ENCODE measurements at places on chromosomes 1 and 21.

DNA sequence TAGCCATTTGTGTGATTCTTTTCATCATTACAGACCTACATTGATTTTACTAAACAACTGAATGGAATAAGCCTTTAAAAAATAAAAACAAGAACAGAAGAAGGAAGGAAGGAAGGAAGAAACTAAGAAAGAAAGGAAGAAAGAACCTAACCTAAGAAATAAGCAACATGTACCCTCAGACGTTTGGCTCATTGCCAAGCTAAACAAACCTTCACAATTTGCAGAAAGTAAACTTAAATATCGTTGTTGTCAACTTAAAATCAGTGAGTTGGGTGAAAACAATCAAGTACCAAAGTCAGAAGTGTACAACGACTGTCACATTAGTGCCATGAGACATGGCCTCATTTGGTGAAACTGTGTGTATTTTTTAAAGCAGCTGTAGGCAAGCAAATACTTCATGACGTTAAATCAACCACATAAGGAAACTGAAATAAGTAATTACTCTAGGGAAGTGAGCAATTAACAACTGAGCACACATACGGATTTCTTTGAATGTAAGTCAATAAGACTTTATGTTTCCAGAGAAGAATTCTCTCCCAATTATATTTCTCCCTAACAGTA is 313.1 kb upstream of the TMPRSS15 start:
- no peak for DNase-seq

- no peak for DNase-seq
Observed at GRCh38 chr1:230863449-230863848, 4.9 kb downstream of the C1orf198 start.

DNA sequence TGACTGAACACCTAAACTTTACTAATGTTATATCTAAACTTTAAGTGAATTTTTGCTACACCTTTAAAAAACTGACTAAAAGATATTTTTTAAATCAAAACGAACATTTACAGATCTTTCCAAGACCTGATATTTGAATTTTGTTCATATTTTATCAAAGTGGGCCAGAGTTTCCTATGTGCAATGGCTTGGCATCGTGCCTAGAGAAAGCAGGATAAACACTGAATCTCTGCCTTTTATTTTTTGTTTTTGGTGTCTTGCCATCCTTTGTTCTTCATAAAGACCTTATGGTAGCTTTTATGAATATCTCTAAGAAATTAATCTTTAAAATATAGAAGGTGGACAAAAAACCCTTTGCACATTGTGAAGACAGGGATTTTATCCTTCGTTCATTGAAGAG is 25.8 kb upstream of the VPS26C start:
- DNase-seq = no peak

DNA sequence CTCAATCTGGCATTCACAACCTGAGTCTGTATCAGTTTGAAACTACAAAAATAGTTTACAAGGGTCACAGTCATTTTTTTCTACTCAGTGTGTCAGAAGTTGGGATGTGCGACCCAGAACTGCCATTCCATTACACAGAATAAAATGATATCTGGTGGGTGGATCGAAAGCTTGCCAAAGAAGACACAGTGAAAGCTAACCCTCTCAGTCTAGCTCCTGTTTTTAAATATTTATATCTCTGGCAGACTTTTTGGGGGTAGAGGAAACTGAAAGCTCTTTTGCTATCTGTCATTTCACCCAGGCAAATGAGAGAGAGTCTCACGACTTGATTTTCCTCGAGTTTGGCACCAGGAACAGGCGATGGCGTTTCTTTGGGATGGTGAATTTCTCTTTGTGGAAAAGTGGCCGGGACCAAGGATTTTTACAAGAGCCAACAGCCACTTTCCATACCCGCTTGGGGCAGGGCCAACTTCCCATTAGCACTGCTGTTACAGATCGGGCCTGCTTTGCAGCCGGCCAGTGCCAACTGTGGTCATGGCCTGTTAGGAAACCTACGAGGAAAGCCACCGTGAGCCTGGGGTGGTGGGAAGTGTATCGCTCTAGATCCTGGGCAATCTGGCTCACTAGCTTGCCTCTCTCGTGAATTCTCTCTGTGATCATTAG is 185.5 kb upstream of the NFIA start:
- DNase-seq = no peak

DNA sequence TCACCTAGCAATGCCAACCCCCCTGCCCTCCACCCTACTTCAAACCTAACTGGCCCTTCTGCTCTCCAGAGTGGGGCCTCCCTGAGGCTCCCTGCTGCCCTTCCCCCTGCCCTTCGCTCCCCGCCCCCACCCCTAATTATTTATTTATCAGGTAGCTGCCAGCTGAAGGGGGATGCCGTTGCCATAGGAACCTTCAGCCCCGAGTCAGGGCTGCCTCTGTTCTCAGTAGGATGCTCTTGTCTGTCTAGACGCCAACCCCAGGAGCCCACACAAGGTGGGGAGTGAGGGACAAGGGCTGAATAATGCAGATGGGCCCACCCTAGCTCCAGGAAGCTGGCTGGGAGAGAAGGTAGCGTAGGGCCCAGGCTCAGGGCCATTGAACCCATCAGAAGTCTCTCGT is 41.1 kb downstream of the NKAIN1 start:
- DNase-seq = no peak

GRCh38 chr1:6962478-6962995 is 177.3 kb downstream of the CAMTA1 start:
- DNase-seq = no peak

- DNase-seq = no peak
Observed at GRCh38 chr1:115220340-115221270, 117.4 kb downstream of the NGF start.

GRCh38 chr1:6235296-6235677 is 477 bp downstream of the ICMT start:
- DNase-seq = no peak

DNA sequence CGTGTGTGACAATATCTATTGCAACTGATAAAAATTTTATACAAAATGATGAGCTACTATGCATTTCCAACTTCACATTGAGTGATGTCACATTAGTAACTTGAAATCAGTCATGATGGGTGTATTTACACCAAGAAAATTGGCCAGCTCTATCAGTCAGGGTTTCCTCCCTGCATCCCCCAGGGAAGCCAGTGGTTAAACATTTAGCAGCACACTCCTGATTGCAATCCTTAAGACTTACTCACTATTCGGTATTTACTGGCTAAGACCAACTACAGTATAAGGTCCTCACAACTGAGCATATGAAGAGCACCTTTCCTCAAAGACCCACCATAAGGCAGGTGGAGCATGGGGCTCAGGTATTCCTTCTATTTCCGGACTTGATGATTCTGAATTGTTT is 41.3 kb upstream of the PTGFRN start:
- DNase-seq = no peak

GRCh38 chr1:69414574-69414973 is 153.1 kb upstream of the LRRC7 start:
- no peak for DNase-seq

DNA sequence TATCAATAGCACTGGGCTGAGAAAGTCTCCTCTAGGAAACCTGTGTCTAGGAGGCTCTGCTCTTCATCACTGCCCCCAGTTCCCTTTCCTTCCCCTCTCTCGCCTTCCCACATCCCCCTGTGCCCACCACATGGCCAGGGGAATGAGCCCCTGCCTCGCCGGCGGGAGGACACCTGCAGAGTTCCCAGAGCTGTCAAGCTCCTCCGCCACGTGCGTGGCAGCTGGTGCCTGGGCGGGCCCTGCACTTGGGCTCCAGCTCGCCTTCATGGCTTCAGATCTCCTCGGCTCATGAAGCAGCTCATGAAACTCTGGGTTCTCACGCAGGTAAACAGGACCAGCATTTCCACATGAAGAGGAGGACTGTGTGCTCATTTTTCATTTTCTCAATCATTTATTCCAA is 62.8 kb downstream of the SIM2 start:
- no peak for DNase-seq

- DNase-seq = no peak
Observed at GRCh38 chr21:26077521-26077920, 93.0 kb downstream of the APP start.

- no peak for DNase-seq
Observed at GRCh38 chr1:24052220-24052619, 59.7 kb downstream of the MYOM3 start.

GRCh38 chr1:221672239-221672645 is 69.6 kb downstream of the DUSP10 start:
- DNase-seq = no peak

GRCh38 chr1:25573591-25573930 is 30.2 kb downstream of the LDLRAP1 start:
- no peak for DNase-seq

- DNase-seq = no peak
Observed at GRCh38 chr1:157199421-157199755, 61.2 kb upstream of the ETV3 start.

DNA sequence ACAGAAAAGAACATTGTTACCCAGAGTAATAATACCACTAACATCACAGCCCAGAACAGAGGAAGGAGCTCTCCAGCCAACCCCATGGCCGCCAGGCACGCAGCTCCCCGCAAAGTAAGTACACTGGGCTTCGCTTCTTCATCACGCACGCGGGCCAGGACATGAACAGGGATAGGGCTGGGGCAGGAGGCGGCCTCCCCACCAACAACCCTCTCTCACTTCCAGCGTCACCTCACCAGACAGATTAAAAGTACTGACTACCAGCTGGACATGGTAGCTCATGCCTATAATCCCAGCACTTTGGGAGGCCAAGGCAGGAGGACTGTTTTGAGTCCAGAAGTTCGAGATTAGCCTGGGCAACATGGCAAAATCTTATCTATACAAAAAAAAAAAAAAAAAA is 78.3 kb downstream of the NPHP4 start:
- no peak for DNase-seq

GRCh38 chr1:110161849-110162248 is 11.6 kb downstream of the SLC6A17 start:
- DNase-seq = no peak

DNA sequence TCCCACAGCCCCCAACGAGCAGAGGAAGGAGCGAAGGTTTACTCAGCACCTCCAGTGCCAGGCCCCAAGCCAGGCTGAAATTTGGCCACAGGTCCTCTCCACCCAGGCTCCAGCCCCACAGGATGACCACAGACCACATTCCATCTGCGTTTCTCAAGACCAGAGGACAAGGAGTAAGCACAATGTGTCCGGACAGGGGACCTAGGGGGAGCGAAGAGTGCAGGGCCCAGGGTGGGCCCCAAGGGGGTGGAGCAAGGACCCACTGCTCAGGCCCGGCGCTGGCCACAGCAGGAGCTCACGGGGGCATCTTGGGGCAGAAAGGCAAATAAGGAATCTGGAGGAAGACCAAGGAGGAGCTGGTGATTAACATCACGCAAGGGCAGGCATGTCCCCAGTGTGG is 100.5 kb downstream of the NPHP4 start:
- DNase-seq = no peak

DNA sequence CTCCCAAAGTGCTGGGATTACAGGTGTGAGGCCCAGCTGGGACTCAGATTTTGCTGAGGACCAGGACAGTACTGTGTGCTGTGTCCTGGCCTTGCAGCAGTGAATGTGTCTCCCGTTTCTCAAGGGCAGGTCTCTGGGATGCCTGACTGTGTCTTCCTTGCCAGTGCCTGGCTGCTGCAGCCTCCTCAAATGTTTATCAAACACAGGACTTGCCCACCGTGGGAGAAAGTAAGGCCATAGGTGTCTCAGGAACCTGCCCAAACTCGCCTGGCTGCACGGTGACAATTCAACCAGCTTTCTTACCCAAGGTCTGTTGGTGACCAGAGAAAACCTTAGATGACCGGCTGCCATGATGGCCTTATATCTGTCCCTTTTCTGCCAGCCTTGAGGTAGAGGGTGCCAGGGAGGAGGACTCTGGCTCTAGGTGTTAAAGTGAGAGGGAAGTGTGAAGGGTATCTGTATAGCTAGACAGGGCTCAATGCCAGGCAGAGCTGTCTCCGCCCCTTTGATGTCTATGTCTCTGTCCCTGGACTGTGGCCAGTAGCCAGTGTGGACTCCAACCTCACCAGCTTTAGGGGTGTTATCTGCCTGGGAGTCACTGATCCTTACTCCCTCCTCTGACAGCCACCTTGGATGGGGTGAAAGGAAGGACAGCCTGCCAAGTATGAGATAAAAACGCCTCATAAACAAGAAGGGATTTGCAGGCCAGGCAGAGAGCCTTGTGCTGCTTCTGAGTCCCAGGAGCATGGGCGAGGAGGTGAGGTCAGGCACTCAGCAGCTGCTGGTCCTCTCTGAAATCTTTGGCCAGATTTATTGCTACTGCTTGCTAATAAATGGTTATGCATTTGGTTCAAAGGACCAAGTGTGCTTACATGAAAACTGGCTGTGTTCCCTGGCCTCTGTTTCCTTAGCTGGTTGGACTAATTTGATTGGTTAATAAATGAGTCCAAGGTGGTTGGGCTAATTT is 22.3 kb downstream of the IL6R start:
- no peak for DNase-seq

DNA sequence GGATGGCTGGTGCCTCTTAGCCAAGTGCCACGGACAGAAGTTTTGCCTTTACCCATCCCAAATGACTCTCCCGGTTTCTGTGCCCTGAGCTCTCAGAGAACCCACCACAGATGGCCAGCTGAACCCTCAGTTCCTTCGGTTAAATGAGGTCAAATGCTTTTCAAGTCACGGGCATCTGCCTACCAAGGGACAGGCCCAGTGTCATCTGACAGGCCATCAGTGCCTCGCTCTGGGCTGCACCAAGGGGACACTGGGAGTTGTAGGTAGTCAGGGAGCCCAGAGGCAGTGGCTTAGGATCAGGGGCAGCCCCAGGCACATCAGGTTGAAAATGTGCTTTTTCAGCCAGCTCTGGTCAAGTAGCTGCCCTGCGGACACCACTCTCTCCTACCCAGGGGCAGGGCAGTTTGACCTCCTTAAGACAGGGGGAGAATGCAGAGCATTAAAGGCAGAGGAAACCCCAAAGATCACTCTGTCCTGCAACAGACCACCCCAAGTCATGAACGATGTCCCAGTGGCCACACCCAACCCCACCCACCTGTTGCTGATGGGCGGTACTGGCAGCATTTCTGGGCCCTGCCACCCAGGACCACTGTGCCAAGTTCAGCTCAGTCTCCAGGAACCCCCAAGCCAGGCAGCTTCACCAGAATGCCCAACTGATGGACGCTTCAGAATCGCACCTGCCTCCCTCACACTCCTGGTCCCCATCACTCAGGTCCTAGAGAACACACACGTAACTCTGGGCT is 60.7 kb downstream of the CASZ1 start:
- no peak for DNase-seq

Measured in thoracic aorta (tissue), 2 donors.